ENCODE measurements at places on chromosomes 3 and 15.

GRCh38 chr3:127093312-127093711 is 99.6 kb upstream of the PRR23E start:
- DNase-seq, result no peak

- DNase-seq, result no peak
These were observed 144.8 kb downstream of the TJP1 start for GRCh38 chr15:29677455-29677854.

- no peak for DNase-seq
These were observed 275.7 kb downstream of the AGBL1 start for GRCh38 chr15:86355361-86355760.

GRCh38 chr15:31977812-31978661 is 52.3 kb upstream of the CHRNA7 start:
- peak; percentile 20 for DNase-seq

- DNase-seq, result no peak
These were observed 201.6 kb downstream of the EDEM1 start for GRCh38 chr3:5389057-5389456.

- no peak for DNase-seq
These were observed 89.5 kb downstream of the WDR76 start for GRCh38 chr15:43916326-43916660.

- no peak for DNase-seq
These were observed 21.7 kb upstream of the AP4E1 start for GRCh38 chr15:50886611-50887345.

Data from EH (cell line).